ENCODE measurements at places on chromosomes 12 and 14.

- no peak for DNase-seq
Observed at GRCh38 chr14:75153295-75153694, 23.1 kb downstream of the TMED10 start.

DNA sequence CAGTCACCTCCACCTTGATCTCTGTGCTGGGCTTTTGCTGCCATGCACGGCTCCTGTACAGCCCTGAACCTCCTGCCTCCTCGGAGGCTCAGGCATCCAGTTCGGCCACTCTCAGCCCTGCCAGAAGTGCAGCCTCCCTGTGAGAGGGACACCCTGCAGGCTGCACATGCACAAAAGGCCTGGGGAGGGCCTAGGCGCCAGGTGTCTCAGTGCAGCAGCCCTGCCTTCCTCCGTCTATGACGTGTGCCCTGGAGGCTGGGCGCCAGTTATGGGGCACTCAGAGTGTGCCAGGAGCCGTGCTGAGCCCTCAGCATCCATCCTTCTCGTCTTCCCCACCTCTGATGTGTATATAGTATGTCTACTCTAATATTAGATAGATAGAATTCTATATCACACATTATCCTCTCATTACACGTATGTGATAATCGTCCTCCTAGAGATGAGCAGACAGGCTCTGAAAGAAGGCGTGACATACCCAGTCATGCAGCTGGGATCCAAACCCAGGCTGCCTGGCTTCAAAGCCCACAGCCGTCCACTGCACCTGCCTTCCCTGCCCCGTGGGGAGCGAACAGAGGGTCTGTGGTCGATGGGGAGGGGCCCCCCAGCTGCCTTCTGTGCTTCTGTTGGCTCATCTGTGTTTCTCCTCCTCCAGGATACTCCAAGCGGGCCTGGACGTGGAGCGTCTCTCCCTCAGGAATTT lies 101.1 kb downstream of the B4GALNT3 start:
- DNase-seq: no peak

DNA sequence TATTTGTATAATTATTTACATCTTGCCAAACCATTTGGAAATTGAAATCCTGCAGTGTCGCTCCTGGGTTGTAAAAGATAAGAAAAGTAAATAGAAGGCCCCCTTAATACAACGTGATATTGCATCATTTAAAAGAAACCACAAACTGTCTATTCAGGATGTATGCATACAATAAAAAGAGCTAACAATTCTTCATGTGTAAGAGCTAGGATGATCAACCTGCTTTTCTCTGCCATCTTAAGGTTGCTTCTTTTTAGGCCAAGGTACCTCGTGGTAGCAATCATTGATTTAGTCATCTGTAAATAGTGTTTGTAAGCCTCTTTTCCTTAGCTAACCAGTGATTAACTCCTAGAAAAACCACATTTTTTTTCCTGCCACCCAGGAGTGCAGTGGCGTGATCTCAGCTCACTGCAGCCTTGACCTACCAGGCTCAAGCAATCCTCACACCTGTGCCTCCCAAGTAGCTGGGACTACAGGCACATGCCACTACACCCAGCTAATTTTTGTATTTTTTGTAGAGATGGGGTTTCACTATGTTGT lies 3.3 kb upstream of the USP44 start:
- DNase-seq: no peak

- no peak for DNase-seq
Observed at GRCh38 chr12:130521375-130522124, 183.9 kb downstream of the PIWIL1 start.

GRCh38 chr12:41932470-41932991 lies 212.1 kb downstream of the GXYLT1 start:
- DNase-seq: peak; percentile 91

DNA sequence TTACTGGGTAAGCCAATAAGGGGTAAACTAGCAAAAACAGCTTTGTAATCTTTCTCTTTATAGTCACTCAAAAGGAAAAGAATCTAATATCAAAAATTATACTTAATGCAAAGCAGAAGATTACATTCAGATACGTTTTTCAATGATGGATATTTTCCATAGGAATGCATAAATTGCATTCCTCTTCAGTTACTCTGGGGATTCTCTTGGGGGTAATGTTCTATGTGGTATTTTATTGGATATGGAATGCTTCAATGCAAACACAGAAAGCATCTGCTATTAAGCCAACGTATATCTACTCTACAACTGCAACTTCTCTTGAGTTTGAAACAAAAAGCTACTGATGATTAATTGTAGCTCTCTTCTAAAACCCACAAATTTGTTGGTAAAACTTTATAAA lies 106.0 kb downstream of the SLC41A2 start:
- no peak for DNase-seq

GRCh38 chr12:96233168-96233567 lies 39.0 kb downstream of the ELK3 start:
- DNase-seq: no peak

GRCh38 chr14:82046512-82047226 lies 513.0 kb upstream of the SEL1L start:
- DNase-seq: no peak

DNA sequence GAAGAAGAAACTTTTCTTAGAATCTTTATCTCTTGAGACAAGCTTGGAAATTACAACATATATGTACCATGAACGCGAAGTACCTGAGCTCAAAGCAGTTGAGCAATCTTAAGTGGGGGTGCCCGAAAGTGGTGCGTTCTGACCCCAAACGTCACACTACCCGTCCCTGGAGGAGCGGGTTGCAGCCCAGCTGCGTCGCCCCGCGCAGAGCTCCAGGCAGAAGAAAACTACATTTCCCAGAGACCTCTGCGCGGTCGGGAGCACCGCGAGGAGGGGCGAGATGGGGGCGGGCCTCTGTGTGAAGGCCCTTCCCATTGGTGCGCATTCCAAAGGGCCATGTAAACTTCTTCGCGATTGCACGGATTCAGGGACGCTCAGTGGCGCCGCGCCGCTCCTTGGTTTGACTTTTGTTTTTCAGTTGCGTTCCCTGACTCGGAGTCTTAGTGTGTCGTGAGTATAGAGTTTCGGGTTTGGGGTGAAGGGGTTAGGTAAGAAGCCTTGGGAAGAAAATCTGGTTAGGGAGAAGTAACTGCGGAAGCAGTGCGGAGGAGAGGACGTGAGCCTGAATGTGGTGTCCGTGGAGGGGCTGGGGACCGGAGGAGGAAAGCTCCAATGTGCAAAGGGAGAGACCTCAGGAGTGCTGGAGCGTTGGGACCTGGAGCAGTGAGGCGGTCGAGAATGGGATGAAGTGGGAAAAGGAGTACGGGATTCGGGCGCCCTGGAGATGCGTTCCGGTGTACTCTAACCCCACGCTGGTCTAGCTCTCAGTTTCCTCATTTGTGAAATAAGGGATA lies at the start of gene CCDC77:
TSS of gene CCDC77 (plus strand) at position 410 of the 794 bp plus-strand sequence. CDS start 7,740 bp downstream, outside the sequence.
- DNase-seq: no peak

GRCh38 chr12:4275870-4276301 lies 2.3 kb downstream of the CCND2 start:
- DNase-seq: no peak

DNA sequence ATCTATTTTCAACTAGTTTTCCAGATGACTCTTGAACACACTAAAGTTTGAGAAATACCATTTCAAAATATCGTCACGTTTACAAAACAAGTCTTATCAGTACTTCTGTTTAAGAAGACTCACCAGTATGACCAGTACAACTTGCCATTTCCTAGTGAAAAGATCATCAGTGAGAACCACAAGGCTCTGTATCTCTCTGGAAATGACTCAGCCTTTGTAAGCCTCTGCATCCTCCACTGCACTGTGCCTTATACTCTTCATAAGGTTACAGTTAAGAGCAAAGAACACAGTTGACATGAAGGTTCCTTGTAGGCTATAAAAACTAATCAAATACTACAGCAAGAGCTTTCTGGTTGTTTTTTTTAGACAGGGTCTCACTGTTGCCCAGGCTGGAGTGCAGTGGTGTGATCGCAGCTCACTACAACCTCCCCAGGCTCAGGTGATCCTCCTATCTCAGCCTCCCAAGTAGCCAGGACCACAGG lies 5.7 kb upstream of the VTI1B start:
- no peak for DNase-seq

GRCh38 chr12:46224386-46224785 lies 44.5 kb downstream of the SLC38A1 start:
- DNase-seq: no peak

DNA sequence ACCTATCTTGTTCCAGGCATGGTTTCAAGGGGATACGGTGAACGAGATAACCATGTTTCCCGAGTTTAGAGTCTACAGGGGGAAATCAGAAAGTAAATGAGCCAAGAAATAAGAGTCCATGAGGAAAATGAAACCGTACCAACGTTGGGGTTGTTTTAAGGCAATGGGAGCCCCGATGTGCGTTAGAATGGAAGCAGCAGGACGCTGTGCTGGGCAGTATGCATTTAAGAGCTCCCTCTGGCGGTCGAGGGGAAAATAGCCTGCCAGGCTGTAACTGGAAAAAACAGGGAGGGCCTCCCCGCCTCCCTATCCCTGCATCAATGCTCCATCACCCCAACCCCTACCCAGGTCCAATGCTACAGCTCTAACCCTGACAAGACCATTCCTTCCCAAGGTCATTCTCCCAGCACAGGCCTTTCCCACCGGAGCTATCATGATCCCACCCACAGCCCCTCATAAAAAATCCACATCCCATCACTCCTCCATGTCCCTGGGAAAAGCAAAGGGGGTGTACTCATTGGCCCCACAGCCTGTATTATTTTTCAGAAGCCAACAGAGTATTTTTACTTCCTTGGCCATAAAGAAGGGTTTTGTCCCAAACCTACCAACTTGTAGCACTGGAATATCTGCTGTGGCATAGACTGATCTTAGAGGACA lies 226.3 kb upstream of the NOS1 start:
- no peak for DNase-seq

DNA sequence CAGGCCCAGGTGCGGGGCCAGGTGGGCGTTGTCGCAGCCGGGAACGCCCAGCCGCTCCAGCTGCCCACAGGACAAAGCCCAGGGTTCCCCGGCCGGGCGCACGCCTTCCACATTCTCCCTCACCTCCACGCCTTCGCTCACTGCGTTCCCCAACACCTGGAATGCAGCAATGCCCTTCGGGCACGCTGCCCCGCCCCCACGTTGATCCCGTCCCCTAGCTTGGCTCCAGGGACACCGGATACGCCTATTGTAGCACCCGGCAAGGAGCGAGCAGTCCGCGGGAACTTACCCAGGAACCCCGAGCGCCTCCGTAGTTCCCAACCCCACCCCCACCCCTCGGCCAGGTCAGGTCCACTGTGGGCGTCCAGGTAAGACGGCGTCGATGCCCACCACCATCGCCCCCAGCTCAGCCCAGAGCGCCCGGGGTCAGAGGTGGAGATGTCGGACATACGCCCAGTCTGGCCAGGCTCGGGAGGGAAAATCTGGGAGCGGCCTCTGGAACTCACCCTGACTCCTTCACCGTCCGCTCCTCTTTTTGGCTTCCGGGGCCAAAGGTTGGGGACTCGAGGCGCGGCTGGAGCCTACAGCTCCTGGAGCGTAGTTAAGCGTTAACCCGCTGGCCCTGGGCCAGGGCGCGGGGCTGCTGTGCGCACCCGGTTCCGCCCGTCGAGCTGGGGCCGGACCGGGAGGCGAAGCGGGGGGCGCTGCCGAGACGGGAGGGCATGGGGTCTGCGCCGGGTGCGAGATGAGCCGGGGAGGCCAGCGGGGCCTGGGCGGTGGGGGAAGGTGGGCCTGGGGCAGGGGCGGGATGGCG lies 594 bp upstream of the CEP170B start:
- no peak for DNase-seq

- DNase-seq: no peak
Observed at GRCh38 chr12:27987331-27987730, 14.8 kb upstream of the PTHLH start.

DNA sequence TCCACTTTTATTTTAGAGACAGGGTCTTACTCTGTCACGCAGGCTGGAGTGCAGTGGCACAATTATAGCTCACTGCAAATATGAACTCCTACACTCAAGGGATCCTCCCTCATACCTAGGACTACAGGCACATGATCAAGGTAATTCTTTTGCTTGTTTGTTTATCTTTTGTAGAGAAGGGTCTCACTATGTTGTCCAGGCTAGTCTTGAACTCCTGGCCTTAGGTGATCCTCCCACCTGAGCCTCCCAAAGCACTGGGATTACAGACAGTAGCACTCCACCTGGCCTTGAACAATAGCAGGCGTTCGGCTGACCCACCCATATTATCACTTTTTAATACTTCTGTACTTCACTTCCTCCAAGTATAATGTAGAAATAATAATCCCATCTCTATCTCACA lies 1.4 kb upstream of the RACGAP1 start:
- no peak for DNase-seq

DNA sequence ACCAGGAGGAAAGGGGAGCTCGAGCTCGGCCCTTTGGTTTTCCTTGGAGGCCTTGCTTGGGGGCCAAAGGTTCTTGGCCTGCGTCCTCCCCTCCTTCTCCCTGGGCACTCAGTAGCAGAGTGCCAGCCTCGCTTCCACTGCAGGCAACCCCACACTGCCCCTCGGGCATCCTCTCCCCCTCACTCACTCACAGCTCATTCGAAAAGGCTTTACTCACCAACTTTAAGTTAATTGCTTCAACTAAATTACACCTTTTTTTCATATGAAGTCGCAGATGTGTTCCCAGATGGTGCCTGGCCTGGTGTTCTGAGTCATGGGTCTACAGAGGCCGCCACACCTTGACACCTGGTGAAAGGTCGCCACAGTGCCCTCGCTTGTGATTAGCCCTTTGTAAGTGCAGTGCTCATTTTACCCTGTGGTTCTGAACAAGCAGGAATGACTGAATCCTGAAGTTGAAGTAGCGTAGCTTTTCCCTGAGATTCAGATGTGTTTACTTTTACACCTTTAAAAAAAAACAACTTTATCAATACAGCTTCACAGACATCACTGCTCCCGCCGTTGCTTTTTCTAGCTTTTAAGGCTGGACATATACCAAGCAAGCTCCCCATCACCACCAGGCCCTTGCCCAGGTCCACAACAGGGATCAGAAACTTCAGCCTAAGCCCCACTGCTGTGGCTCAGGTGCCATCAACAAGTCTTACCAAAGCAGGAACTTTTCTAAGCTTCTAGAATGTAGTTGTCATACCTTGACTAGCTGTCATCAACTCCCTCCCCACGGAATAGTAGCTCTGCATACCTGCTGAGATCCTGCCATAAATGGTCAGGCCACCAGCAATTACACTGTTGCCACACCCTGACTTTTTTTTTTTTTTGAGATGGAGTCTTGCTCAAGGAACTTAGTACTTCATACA lies 20.3 kb upstream of the ADIPOR2 start:
- no peak for DNase-seq

DNA sequence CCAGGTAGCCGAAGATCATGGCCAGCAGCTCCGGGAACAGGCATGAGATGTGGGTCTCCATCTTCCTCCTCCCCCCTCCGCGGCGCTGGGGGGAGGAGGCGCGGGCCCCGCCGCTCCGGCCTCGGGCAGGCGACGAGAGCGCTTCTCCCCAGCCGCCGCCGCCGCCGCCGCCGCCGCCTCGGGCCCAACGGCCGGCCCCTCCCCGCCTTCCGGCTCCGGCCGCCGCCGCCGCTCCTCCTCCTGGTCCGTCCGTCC lies 448 bp downstream of the FBXL14 start:
- DNase-seq: no peak
